CD8-positive, alpha-beta memory T cell (primary cell): ENCODE measurements at places on chromosomes 1 and 21. TPM values are rescaled to one million over a fixed set of nuclear protein-coding genes. Genes with fewer than 3 reads are reported as not detected.

DNA sequence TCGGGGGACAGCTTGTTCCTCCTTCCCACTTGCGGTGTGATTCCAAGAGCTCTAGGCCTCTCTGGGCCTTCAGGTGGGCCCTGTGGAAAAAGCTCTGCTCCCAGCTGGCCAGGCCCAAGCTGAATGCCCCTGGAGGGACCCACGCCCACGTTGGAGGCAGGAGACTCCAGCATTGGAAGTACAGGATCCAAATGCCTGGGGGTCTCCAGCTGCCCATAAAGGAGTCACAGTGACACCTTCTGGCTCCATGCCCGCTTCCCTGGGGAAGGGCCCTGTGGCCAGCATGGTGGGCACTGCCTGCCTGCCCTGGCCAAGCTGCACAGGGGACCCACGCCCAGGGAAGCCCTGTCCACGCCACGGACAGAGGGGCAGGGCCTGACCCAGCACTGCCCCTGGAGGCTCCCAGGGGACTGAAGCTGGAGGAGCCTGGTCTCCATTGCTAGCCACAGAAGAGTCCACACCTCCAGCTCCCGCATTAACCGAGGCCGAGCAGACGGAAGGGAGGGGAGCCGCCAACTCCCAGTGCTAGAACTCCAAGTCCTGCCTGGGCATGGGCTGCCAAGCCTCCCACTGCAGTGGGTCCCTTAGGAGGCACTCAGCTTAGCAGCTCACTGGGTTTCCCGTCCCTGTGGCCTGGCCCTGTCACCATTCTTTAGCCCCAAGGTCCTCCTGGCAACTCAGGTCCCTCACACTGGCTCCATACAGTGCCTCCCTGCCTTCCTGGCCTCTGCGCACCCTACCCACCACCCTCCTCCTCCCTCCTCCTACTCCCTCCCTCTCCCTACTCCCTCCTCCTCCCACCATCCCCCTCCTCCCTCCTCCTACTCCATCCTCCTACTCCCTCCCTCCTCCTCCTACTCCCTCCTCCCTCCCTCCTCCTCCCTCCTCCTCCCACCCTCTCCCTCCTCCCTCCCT, 41.9 kb downstream of the WNT9A start:
- H3K27me3 ChIP-seq = no peaks in the 10 kb centered on the region
- H3K27ac ChIP-seq = no peak overlapping the region
- H3K36me3 ChIP-seq = no peaks in the 10 kb centered on the region
- no peak for DNase-seq

- no peak overlapping the region for H3K4me3 ChIP-seq
- no peaks in the 10 kb centered on the region for H3K4me1 ChIP-seq
- no peak for DNase-seq
- H3K36me3 ChIP-seq = no peaks in the 10 kb centered on the region
Measured at GRCh38 chr1:228530086-228530758, 43.0 kb downstream of the RNF187 start.

Gene WNT2B
- 0.13 TPM for total RNA-seq

DNA sequence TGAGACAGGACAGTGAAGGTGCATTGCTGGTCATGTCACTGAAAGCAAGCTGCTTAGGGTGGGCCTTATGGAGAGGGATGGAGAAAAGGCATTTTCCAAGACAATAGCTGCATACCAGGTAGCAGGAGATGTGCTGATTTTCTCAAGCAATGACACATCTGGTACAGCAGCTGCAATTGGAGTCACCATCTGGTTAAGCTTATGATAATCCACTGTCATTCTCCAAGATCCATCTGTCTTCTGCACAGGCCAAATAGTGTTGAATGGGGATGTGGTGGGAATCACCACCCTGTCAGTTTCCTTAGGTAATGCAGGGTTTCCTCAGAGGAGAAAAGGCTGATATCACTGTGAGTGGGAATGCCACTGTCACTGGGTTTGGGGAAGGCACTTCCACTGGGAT, 54.6 kb downstream of the ADSS2 start:
- no peak for DNase-seq
- no peak overlapping the region for H3K4me3 ChIP-seq
- no peaks in the 10 kb centered on the region for H3K36me3 ChIP-seq
- no peaks in the 10 kb centered on the region for H3K27me3 ChIP-seq

DNA sequence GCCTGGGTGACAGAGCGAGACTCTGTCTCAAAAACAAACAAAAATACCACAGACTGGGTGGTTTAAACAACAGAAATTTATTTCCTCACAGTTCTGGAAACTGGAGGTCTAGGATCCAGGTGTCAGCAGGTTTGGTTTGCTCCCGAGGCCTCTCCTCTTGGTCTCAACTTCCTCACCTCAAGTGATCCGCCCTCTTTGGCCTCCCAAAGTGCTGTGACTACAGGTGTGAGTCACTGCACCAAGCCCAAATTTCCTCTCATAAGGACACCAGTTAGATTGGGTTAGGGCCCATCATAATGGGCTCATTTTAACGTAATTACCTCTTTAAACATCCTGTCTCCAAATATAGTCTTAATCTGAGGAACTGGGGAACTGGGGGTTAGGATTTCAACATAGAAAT, 35.5 kb downstream of the MFSD2A start:
- H3K27ac ChIP-seq = no peak overlapping the region
- no peaks in the 10 kb centered on the region for H3K36me3 ChIP-seq
- no peak overlapping the region for H3K4me3 ChIP-seq
- no peak for DNase-seq
- peaks cover 5% of the 10 kb centered on the region for H3K4me1 ChIP-seq

- no peak overlapping the region for H3K27ac ChIP-seq
- no peaks in the 10 kb centered on the region for H3K27me3 ChIP-seq
- no peaks in the 10 kb centered on the region for H3K4me1 ChIP-seq
Measured at GRCh38 chr1:240282061-240282830, 190.6 kb downstream of the FMN2 start.

DNA sequence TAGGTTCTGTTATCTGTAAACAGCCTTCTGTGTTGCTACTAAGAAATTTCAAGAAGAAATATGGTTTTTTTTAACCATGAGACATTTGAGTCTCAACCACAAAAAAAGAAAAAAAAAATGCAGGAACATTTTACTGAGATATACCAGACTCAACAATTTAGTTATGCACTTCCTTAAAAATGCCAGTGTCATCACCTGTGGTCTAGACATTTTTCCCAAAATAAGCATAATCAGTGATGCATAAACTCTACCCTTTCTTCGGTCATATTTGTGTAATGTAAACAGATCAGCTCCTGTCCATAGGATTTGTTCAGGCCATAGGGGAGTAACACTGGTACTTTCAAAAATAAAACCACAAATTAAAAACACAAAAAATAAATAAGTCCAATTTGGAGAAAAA, 122.6 kb upstream of the TNFSF4 start:
- DNase-seq = no peak
- H3K4me1 ChIP-seq = peaks cover 7% of the 10 kb centered on the region
- H3K36me3 ChIP-seq = no peaks in the 10 kb centered on the region
- H3K4me3 ChIP-seq = no peak overlapping the region
- H3K27ac ChIP-seq = no peak overlapping the region

DNA sequence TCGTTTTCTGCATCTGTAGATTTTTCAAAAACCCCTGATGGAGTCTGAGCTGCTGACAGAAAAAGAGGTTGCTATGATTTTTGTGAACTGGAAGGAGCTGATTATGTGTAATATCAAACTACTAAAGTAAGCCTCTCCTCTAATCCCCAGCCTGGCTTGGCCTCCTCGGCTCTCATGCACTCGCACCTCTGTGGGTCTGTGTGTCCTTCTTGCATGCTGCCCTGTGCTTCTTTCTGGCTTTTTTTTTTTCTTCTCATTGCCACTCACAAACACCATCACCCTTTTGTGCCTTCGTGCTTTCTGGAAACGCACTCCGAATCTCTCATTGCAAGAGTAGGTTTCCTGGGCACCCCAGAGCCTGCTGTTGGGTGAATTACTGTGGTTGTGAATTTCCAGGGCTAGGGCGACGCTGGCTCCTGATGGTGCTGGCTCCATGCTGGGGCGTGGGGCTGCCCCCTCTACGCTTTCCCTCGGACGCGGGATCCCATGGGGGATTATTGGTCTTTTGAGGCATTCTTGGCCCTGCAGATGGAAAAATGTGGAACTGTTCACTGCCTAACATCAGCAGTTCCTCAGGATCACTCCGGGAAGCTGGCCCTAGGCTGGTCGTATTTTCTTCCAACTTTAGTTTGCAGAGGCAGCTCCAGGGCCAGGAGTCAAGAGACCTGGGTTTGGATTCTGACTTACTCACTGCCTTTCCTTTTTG, 56.8 kb downstream of the ATP5PO start:
- H3K4me1 ChIP-seq = no peaks in the 10 kb centered on the region
- H3K4me3 ChIP-seq = no peak overlapping the region
- H3K36me3 ChIP-seq = no peaks in the 10 kb centered on the region

Gene GSTM1
- not detected for total RNA-seq
